NCI-H146 (cell line): ENCODE measurements at places on chromosomes 12 and 14.
A peak's percentile ranks its signal among the peaks of the same experiment; 100 is the strongest.

DNA sequence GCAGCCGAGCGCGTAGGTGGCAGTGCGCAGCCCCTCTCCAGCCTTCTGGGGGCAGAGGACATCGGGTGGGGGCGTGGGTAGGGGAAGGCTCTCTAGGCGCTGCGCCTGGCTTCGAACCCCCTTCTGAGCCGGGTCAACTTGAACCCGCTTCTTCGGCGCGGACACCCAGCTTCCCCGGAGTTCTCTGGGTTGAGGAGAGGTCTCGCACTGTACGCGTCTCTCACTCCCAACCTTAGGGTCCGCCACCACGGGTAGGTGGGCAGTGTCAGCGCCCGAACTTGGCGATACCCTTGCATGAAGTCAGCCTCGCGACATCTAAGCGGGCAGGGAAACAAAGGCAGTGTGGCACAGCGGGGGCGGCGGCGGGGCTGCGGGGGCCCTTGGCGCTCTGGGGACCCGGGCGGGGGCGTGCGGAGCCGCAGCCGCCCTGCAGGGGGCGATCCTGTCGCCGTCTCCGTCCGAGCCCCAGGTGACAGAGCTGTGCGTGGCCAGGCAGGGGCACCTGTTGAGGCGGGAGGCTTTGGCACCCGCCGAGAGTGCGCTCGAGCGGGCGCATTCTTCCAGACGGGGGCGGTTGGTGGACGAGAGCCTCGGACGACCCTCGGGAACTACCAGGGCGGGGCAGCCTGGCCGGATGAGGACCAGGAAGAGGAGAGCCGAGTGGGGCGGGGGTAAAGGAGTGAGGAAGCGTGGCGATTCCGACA is 1.1 kb downstream of the GALNT16 start:
- DNase-seq, result peak; percentile 44

DNA sequence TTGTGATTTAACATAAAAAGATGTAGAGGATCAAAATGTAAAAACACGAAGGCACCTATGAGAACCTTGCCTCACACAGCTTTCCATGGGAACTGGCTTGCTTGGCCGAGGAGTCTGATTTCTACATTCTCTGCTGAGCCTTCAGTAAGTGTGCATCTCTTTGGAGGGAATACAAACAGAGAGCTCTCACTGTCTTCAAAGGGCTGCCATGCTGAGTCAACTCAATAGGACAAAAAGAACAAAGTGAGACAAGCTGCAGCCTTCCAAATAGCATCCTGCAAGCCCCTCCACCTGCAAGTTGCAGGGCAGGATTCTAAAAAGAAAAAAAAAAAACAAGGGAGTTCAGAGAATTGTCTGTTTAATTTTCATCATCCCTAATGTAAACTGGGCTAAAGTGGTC is 411.9 kb downstream of the NELL2 start:
- DNase-seq, result no peak

- DNase-seq, result no peak
Measured at GRCh38 chr12:123063535-123063934, 83.1 kb downstream of the ARL6IP4 start.

GRCh38 chr12:115057445-115057844 is 373.5 kb upstream of the TBX3 start:
- no peak for DNase-seq

DNA sequence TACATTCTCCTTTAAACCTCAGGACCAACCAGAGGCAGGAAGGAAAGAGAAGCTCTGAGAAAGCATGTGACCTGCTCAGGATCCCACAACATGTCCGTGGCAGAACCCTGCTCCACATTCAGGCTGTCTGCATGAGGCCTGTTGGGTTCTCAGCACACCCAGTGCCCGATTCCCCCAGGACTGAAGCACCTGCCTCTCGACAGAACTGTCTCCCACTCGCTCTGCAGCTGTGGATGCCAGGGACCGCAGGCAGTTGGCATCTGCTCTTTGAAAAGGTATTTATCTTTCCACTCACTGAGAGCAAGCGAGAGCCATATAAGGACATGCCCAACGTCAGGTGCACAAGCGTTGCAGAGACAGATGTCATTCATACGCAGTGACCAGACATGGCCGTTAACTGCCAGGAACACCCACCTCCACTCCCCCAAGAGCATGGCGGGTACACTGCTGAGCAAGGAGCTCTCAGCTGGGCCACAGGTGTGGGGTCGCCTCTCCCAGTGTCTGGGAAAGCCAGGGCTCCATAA is 18.9 kb downstream of the PITPNM2 start:
- peak; percentile 98 for DNase-seq

DNA sequence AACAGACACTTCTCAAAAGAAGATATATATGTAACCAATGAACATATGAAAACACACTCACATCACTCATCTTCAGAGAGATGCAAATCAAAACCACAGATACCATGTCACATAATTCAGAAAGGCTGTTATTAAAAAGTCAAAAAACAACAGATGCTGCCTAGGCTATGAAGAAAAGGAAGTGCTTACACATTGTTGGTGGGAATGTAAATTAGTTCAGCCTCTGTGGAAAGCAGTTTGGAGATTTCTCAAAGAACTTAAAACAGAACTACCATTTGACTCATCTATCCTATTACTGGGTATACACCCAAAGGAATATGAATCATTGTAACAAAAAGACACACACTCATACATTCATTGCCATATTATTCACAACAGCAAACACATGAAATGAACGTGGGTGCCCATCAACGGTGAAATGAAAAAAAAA is 35.1 kb downstream of the EIF2S3B start:
- DNase-seq, result no peak

DNA sequence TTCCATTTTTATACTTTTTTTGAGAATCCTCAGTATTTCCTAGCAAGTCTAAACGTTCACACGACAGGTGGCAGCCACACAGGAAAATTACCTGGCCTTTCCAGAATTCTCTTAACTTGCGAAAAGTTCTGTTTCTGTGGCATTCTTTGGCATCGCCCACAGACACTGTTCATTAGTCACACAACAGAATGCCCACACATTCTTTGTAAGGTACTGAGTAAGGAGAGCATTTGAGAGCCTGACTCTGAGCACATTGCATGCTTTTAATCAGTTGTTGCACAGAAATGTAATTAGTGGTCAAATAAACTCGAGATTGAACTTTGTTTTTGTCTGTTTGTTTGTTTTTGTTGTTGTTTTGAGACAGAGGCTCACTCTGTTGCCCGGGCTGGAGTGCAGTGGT is 52.4 kb downstream of the LMNTD1 start:
- no peak for DNase-seq

- DNase-seq, result peak; percentile 83
Measured at GRCh38 chr12:51391283-51392123, at the start of gene GALNT6. Gene GALNT6, minus strand, starts transcription at chr12:51391406. Its CDS starts 11,625 bp downstream, at chr12:51379781.

DNA sequence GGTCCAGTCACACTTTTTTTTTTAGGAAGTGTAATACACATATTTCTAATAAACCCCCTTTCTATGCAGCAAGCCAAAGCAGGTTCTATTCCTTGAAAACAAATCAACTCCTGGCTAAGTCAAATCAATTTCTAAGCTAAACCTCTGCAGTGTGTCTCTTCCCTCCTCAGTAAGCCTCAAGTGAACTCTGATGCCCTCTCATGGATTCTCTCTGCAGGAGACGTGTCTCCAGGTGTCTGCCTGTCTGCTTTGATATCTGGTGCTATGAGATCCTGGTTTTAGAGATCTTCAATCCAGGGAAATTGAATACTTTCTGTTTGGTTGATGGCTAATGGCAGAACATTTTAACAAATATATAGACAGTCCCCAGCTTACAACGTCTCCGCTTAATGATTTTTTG is 791.7 kb downstream of the AACS start:
- no peak for DNase-seq

DNA sequence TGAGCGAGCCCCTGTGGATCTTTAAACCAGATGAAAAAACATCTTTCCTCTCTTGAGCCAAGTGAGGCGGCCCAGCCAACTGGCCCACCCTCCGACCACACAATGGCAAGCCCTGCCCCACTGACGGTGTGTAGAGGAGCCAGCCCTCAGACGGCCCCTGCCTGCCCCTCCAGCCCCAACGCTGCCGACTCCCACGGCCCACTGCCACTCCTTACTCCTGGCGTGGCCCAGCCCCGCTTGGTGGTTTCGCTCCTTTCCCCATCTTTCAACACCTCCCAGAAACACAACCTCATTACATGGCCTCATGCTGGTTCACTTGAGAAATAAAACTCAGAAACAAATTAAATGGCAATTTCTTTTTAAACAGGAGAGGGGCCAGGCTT is 80.6 kb upstream of the DICER1 start:
- DNase-seq, result no peak

GRCh38 chr14:33954016-33954598 is 3.2 kb upstream of the EGLN3 start:
- no peak for DNase-seq

- DNase-seq, result no peak
Measured at GRCh38 chr12:14795028-14795448, 8.2 kb downstream of the WBP11 start.

GRCh38 chr14:73333031-73333430 is 95.7 kb downstream of the PAPLN start:
- no peak for DNase-seq

DNA sequence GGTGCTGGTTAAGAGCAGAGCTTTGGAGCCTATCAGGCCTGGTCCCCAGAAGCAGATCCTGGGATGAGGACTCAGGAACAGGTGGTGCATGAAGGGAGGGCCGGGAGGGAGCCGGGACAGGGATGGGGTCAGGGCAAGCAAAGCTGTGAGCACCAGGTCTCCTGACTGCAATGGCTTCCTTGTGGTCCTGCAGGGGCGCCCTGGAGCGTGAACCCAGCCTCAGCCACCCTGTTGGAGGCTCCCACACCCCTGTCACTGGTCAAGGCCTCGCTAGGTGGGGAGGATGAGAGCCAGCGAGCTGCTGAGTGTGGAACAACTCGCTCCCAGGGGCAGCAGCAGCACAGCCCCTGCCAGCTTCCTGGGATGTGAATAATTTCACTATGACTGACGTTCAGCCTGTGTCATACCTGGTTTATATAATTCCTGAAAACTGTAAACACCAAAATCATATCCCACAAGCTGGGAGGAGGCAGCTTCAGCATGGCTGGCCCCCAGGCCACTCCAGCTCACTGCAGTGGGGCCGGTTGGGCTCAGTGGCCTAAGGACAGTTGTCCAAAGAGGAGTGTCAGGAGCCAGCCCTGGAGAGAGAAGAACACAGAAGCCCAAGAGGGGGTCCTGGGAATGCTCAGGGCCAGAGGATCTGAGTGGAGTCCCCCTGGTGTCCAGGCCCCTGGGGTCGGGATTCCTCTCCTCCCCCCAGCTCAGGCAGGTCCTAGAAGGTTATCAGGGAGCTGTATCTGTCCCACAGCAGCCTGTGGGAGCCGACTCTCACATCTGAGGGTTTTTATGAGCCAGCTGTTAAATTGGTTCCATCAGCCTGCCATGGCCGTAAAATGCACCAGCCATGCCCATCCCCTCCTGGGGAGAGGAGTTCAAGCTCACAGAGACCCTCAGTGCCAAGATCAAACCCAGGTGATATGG is 272.9 kb downstream of the ADGRD1 start:
- DNase-seq, result no peak

- DNase-seq, result no peak
Measured at GRCh38 chr14:91273885-91274273, 29.4 kb upstream of the GPR68 start.

GRCh38 chr14:33862261-33862802 is 88.5 kb downstream of the EGLN3 start:
- DNase-seq, result no peak

GRCh38 chr14:24332268-24332993 is 2.4 kb downstream of the ADCY4 start:
- peak; percentile 68 for DNase-seq

DNA sequence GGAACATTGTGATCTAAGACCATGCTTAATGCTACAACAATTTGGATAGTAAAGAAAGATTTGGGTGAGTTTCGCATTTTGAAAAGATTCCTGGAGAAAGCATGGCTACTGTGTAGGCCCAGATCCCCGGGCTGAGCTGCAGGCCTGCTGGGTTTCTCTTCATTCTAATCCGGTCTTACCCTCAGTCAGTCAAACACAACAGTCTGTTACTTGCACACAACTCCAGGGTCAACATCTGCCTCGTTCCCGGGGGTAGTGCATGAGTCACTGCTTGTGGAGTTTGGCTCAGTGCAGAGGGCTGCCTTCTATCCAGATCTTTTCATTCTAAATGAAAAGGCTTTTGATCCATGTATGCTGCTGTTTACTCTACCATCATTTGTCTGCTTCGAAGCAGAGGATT is 60.4 kb upstream of the SEL1L start:
- no peak for DNase-seq
